ENCODE measurements at places on chromosomes 4 and X.

GRCh38 chrX:65731684-65732289 lies 64.3 kb downstream of the MSN start:
- DNase-seq: no peak

DNA sequence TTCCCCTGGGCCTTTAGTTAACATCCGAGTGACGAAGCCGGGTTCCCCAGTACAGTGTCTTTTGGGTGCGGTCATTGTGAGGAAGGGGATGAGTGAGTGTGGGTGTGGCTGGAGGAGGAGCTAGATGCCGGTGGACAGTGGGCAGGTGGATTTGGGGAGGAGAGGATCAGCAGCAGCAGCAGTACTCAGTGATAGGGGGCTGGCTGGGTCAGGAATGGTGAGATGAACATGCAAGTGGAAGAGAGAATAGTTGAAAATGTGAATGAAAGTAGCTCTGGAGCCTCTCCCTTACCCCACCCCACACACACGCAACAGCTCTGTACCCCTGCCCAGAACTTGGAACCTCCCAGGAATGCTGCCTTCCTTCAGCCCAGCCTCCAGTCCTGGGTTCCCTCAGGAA lies 4.5 kb downstream of the TSR2 start:
- DNase-seq: no peak

DNA sequence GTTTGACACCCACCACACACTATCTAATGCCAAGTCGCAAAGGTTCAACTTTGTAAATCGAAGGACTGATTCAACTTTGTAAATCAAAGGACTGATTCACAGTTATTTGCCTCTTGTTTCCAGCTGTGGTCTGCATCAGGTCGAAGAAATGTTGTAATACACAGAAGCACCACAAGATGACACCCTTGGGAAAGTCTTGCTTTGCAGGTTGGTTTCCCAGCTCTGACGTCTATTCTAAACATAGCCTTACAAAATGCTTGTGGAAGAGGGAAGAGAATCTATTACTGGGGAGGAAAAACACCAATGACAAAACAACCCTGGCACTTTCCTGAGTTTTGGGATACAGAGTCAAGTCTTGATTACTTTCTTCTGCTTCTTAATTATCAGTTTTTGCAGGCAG lies 35.3 kb downstream of the SUPT20HL1 start:
- DNase-seq: peak; percentile 20

DNA sequence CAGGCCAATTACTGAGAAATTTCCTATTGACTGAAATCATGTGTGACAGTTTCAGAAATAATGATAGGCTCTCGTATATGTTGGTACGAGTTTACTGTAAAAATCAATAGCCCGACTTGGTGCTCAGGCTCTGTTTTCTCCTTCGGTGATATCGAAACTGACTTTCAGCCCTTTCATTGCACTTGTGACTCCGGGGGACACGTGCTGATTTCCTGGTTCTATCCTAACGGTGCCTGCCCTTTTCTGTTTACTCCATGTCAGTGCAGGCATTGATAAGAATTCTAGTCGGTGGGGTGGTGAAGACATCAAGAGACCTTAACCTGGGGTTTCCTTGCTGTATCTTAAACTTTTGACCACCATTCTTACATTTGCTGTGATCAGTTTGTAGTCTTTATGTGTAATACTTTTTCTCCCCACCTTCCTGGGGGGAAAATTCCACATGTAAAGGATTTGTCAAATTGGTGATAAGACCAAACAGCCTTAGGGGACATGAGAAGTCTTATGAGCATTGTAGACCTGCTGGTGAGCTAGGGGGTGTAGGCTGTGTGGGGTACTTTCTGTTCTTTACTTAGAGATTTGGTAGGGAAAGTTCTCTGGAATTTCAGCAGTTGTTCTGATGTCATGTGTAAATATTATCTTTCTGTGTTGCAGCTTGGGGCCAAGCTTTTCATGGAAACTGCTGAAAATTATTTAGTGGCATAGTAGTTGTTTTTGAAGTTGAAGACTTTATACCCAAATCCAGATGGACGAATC lies 52.7 kb downstream of the TMEM131L start:
- DNase-seq: no peak

DNA sequence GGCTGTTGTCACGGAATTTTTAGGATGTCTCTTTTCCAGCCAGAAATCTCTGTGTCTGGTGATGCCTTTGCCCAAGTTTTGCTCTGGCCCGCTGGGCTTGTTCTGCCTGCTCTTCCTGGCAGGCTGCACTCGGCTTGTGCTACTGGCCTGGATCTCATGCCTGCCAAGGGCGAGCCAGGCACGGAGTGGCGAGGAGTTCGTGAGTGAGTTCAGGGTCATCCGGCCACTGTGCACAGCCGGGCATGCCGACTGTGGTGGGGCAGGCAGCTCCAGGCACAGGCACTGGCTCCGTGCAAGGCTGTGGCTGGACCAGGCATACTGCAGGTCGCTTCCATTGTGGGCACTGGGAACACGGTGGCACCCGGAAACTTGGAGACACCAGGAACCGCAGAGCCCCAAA lies 129.1 kb downstream of the ARHGAP10 start:
- DNase-seq: no peak

DNA sequence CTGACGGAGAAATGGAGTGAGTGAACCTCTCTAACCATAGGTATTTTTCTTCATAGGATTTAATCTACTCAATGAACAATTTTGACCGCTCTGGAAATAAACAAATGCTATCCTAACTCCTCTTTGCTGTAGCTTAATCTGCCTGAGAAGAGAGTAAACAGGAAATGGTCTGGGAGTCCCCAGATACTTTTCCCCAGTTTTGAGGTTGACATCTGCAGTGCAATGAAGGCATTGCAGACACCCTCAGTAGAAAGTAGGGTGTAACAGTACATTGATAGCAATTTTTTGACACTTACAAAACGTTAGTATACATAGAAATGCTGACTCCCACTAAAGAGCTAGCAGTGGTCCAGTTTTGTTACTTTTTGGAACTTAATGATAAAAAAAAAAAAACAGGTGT lies 495.9 kb upstream of the FAM241A start:
- no peak for DNase-seq

DNA sequence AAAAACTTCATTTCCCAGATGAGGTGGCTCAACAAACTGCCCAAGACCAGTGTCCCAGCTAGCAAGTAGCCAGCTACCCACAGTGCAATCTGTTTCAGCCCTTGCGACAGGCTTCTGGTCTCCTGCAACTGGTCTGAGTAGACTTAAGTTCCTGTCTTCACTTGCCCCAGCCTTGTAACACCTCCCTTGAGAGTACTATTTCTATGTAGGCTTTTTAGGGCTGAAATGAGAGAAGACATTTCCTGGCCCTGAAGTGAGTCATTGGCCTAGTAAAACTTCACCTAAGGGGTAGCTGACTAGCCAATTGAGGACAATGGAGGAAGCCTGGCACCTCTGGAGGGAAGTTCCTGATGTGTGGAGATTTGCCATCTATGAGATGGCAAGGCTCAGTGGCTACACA lies 80.1 kb upstream of the STIM2 start:
- DNase-seq: no peak

DNA sequence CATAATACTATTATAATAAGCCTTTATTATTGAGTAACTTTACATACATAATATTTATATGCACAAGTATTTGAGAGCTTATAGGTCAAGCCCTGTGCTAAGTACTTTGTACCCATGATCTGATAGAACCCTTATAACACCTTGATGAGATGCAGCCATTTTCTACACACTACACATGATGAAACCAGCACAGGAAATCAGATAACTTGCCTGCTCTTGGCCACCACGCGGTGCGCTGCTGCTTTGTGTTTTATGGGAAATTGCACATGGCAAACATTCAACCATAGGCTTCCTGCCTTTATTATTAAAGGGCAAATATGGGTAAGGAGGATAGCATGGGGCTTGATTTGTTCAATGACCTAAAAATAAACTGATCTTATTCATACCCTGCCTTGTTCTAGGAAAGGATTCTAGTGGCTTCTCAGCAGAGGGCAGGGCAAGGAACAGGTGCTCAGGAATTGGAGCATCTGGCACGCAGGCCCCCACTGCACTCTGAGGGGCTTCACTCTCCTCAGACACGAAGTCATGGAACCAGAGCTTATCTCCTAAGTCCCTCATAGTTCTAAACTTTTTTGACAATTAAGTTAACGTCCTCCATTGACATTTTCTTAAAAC lies 31.6 kb upstream of the NAP1L5 start:
- DNase-seq: no peak

DNA sequence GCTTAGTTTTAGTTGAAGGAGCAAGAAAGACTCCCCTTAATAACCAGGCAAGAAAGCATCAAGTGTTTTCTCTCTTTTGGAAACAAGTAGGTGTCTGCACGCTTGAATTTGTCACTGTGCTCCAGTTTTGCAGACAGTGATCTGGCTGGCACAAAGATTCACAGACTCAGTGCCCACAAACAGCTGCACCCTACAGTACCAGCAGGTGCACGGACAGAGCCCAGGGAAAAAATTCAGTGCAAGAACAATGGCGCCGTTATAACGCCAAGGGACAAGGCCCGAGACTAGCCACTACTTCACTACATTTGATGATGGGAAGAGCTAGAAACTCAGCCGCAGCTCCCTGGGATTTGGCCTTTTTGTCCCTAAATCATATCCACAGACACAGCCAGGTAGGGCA lies 56.0 kb downstream of the ZNF827 start:
- DNase-seq: no peak

DNA sequence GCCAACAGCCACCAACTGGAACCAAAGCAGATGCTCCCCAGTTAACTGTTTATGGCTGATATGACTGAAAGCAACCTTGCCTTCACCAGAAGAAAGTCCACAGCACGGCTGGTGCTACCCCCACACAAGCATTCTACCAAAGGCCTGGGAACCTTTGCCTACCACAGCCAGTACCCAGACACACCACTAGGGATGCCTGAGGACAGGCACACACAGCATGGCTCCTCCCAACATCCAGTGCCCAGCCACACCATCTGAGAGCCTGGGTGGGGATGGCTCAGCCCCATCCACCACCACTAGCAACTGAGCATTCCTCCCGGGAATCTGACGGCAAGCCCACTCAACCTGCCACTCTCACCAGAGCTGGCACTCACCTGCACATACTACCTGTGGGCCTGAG lies 178.6 kb downstream of the SLC7A11 start:
- DNase-seq: no peak

All from stimulated activated CD4-positive, alpha-beta T cell treated with anti-CD3 and anti-CD28 coated beads, Interleukin-12 subunit alpha, Interleukin-12 subunit beta, amount 100 ng/mL, for 24 hours (primary cell).